ENCODE measurements at places on chromosomes 1 and 21.

DNA sequence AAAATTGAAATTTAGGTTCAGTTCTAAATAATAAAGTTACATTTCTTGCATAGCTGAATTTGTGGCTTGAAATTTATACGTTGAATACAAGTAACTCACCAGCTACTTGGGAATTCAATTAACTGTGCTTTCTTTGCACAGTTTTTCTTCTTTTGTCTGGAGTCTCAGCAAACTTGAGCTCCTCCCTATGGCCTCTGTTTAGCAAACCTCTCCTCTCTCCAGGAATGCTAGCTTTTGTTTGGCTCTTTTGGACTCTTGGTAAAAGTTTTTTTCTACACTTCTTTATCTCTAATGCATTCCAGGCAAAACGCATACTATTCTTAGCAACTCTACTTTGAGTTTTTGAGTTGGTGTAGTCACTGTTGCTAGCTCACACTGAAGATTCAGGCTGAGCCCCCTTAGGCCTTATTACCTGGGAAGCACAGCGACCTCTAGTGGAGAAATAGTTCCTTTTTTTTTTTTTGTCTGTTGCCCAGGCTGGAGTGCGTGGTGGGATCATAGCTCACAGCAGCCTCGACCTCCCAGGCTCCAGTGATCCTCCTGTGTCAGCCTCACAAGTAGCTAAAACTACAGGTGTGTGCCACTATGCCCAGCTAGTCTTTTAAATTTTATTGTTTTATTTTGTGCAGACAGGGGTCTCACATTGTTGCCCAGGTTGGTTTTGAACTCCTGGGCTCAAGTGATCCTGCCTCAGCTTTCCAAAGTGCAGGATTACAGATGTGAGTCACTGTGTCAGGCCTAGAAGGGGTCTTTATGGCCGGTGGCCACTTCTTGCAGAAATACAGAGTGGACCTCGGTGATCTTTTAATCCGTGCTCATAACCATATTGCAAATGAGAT lies 61.7 kb downstream of the CASQ2 start:
- DNase-seq = no peak

DNA sequence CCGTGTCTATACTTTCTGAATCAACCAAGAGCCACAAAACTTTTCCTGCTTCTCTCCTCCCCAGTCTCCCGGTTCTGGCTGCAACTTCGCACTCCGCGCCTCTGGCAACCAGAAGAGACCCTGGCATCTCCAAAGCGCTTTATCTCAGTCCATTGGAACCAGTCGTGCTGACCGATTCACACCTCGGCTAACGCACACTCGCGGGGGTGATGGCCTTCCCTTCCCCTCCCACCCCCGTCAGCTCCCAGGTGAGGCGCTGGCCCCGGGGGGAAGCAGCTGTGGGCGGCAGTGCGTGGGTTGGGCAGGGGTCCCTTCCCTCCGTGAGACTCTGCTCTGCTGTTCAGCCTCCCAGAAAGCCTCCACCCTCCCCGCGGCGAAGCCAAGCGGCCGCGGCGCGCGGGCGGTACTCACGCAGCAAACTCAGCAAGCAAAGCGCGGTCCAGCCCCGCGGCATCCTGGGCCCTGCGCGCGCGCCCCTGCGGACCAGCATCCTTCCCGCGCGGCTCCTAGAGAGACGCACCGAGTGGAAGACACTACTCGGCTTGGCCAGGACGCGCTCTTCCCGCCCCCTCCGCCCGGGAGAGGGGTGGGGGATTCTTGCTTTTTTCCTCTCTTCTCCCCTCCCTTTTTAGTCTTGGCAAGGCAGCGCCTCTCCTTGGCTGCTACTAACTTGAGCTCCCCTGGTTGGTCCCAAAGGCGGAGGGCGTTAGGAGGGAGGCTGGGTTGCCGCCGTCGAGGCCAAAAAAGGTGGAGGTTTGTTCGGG lies at the start of gene CD34:
TSS of gene CD34 (minus strand) at position 535 of the 764 bp plus-strand sequence. CDS start at position 490, 45 bp downstream.
- no peak for DNase-seq

DNA sequence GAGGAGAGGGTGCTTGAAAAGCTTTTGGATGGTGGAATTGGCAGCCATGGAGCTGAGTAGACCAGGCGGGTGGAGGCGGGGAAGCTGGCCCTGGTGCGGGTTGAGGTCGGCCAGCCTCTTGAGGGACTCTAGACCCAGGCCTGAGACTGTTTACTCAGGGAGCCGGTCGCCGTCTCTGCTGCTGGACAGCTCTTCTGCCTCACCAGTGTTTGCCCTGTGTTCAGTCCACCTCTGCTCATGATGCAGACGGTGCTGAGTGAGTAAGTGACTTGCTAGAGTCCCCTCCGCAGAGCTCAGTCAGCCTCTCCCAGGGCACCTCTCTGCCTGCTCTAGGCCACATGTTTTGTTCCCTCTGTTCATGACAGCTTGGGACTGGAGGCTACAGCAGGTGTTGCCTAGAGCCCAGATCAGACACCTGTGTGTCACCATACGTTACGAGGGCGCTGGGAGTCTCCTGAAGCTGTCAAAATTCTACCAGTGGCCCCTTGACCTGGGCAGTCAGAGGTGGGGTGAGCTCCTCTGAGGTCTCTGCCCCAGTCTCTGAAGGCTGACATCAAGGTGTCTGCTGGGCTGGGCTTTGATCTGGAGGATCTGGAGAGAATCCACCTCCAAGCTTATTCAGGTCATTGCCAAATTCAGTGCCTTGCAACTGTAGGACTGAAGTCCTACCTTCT lies 73.5 kb upstream of the WNT4 start:
- DNase-seq = no peak

GRCh38 chr1:199176713-199177112 lies 537.9 kb downstream of the PTPRC start:
- DNase-seq = no peak

- DNase-seq = no peak
Measured at GRCh38 chr1:67588178-67588855, 96.7 kb upstream of the GADD45A start.

DNA sequence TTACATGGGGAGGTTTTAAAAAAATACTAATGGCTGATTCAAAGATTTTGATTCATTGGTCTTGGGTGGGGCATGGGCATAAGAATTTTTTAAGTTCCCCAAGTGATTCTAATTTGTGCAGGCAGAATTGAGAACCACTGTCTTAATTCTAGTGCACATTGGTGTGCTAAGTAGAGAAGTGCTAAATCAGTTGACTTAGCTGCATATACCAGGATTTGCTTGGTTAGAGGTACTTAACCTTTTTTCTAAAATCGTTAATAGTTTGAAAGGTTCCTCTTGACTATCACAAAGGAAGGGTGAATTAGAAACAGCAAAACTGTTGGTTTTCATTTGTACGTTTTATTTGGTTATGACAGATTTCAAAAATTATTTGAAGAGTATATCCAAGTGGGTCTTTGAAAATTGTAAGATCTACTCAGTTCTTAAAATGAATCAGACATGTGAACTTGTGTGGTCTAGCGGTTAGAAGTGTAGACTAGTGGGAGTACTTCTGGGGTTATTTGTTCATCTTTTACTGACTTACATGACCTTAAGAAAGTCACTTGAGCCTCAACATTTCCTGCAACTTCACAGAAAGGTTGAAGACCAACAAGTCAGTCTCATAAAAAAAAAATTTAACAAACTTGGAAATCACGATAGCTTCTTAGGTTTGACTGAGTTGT lies 66.7 kb downstream of the RPAP2 start:
- no peak for DNase-seq

DNA sequence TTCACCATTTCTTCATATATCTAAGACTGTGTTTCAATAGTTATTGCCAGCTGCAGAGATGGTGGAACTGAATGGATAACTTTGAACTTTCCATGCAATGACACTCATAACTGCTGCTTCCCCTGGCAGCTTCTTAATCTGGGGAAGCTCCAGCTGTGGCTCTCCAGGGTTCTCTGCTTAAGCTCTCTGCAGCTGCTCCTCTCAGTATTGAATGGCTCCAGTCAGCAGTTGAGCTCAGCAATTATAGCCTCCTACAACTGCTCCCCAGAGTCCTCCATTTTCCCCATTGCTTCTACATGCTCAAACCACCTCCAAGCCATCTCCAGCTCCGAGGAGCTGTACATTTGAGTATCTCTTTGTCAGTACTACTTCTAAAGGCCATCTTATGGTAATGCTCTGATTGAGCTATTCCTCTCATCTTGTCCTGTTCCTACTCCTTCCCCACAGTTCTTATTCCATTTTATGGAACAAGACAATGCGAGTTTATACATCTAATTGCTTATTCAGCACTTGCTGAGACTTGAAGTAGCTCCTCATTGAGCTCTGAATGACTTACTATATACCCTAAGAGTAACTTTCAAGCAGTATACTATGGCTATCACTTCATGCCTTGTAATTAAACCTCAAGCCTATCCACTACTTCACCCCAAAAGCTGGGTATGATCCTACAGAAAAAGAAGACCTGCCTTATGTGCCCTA lies 362.4 kb downstream of the NEGR1 start:
- DNase-seq = no peak

GRCh38 chr1:94406446-94406845 lies 11.7 kb upstream of the ABCD3 start:
- DNase-seq = no peak

GRCh38 chr1:44672254-44672955 lies 1.9 kb downstream of the TMEM53 start:
- peak; percentile 63 for DNase-seq

GRCh38 chr1:112893288-112894009 lies 62.5 kb downstream of the SLC16A1 start:
- no peak for DNase-seq

- DNase-seq = no peak
Measured at GRCh38 chr1:40076895-40077312, 20.1 kb downstream of the PPT1 start.

- DNase-seq = no peak
Measured at GRCh38 chr1:87061742-87062156, 147.3 kb downstream of the HS2ST1 start.

GRCh38 chr1:222331340-222331739 lies 216.6 kb downstream of the HHIPL2 start:
- DNase-seq = no peak

DNA sequence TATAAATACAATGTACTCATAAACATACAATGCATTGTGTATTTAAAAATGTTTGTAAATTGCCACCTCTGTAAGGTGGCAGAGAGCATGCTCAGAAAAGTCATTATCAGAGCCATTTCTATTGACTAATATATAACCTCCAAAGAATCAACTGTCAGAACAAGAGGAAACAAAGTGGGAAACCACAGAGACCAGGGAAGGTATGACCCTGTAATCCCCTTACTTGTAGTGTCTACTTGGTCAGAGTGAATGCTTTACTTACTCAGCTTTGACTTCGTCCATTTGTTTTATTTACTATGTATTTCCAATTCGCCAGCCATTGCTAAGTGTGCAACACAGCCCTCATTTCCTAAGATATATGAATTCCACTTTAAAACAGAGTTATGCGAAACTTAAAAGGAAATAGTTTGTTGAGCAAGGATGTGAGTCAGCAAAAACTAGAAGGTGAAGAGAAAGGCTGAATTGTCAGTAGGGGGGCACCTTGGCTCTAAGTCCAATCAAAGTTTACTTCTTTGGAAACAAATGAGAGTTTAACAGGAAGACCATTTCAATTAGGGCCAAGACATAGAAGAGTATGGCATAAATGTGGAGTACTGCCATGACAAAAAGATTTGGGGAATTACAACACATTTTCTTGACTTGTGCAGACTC lies 671.7 kb upstream of the PTBP2 start:
- no peak for DNase-seq

DNA sequence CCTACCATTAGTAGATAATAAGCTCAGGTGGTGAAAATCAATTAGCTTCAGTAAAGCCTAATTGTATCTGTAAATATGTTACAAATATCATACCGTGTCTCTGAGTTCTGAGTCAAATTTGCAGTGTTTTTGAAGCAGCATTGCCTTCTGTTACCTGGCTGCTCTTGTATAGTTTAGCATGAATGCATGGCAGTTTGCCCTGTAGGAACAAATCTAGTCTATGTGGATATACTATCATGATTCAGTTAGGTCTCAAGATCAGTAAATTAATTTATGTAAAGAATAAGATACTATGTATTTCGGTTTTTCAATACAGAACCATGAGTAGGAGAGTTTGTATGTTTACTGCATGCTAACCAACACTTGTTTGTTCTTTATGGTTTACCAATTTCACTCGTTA lies 240.6 kb upstream of the C1orf105 start:
- no peak for DNase-seq

DNA sequence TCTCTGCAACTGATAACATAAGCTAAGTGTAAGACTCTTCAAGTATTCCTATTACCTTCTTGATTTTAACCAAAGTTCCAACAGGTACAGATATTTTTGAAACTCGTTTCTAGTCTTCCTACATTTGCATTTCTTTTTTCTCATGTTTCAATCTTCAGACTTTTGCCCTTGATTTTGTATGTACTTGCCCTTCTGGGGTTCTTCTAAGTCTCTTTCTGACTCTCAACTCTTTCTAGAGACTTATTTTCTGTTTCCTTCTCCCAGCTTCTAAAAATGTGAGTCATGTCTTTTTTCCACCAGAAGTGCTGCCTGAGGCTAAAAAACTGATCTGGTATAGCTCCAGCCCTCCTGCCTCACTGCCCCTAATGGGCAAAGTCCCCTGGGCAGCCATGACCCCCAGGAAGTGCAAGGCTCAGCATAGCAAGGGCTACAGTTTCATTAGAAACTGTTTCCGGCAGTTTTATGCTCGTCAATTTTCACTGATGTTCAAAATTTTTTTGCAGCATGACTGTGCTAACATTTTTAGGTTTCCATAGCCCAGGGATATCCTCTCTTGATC lies 265.9 kb downstream of the SEC16B start:
- DNase-seq = no peak

GRCh38 chr1:65995336-65995735 lies 202.6 kb downstream of the PDE4B start:
- DNase-seq = no peak

DNA sequence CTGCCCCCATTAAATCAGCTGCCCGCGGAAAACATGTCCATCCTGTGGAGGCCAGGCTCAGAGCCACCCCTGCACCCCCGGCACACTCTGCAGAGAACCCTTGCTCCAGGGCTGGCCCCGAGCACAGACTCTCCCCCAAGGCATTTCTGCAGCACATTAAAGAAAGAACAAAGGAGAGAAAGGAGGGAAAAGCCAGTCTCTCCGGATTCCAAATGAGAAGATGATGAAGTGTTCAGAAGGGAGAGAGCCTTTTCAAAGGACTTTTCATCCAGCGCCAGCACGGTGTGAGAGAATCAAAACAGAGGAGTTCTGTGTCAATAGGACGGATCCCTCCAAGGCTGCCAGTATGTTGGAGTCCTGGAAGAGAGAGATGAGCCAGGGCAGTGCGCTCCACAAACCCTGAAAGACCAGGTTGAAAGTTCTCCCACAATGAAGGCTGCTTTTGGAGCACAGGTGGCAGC lies 498.3 kb downstream of the NPHP4 start:
- peak; percentile 16 for DNase-seq
